ENCODE measurements at places on chromosomes 2 and 18. TPM values are rescaled to one million over a fixed set of nuclear protein-coding genes. Genes with fewer than 3 reads are reported as not detected.

DNA sequence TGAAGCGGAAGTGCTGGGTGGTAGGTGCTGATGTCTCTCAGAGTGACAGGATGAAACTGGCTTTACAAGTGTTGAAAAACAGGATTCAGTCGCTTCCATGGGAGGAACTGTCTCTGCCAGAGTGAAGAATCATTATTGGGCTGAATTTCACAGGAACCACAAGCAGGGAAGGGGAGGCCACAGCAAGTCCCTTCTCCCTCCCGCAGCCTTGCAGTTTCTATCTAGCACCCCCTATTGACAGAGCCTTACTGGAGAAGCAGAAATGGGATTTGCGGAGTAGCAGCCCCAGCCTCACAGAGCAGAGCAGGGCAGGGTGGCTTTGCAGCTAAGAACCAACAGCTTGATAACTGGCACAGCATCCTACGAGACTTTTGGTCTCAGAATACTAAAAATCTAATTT, 33.3 kb upstream of the RMP24 start:
- no peak for DNase-seq

DNA sequence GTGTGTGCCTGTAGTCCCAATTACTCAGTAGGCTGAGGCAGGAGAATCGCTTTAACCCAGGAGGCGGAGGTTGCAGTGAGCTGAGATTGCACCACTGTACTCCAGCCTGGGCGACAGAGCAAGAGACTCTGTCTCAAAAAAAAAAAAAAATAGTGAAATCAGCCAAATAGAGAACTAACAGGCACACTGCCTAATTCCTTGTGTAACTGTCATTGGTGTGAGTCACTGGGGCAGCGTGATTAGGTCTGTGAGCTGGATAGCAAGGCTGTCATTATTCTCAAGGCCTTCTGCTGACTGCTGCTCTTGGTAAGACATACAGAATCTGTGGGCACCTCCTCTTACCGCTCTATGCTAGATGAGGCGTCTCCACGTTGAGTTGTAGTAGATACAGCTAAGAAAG, 270.3 kb downstream of the NEDD4L start:
- no peak for DNase-seq

DNA sequence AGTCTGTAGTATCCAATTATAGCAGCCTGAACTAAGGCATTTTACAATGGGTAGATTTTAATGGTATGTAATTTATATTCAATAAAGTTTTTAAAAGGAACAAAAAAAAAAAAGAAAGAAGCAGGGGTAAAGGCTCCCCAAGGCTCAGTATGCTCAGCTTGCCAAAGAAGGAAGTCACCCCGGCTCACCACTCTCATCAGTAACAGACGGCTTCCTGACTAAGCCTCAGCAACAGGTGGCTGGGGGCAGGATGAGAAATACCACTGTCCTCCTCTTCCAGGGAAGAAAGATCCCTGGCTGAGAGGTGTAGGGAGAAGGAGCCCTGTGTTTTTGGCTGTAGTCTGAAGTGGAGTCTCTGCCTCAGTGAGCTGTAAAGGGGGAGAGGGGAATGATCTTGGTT, 121.2 kb downstream of the ARHGEF4 start:
- DNase-seq = no peak

DNA sequence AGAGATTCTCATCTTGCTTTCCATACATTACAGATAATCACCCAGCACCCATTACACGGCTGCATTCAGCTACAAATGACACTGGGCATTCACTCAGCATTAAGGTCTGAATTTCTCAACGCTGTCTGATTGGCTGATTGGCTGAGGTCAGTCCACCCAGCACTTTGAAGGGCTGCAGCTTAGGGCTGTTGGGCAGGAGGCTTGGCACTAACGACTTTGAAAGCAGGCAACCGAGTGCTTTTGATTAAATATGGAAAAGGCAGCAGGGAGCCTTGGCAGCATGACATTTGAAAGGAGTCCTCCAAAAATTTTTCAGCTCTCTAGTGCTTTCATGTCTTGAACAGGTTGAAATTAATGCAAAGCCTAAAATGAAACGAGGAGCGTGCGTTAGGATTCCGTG, 253.0 kb downstream of the DCDC2C start:
- no peak for DNase-seq

C2orf78 gene
- not detected for total RNA-seq

Measured in mucosa of descending colon (tissue), 3 donors.